ENCODE measurements at places on chromosomes 3 and 15.

DNA sequence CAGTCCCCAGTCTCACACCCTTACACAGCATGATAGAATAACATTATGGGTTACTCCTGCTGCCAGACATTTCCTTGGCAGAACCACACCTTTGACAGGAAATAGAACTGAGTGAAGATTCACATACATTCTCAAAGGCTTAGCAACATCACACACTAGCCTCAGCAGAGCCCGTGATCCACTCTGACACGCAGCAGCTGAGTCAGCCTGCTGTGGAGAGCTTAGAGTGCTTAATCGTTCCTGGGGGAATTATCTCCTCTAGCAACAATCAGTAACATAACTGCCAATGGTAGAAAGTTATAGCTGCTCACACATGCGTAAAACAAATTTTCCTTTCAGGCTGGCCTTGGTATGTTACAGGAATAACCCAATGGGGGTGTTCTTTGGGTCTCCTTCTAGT lies 382.1 kb downstream of the GAP43 start:
- no peak for DNase-seq

DNA sequence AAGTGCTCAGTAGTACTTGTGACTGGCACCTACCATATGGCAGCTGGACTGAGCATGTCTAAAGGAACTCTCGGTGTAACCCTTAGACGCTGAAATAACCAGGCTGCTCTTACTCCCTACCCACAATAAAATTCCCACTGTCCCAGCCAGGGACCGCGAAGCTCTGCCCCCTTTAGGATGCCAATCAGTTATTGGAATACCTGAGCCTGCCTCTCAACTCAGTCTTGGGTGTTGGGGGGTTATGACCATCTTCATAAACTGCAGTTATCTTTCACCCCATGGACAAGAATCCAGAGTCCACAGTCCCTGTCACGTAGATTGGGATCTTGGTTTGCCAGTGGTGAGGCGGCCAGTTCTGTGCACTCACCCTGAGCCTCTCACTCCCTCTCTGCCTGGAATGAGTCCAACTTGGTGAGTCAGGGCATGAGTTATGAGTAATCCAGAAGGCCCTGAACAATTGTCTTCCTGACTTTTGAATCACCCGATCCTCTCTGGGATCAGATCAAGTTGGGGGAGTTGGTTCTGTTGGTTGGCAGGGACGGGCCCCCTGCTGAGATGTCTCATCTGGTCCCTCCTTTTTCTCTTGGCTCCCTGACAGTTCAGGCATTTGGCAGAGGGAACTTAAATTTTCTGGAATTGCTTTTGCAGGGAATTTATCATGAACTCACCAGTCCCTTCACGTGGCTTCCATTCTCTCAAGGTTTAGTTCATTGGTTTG lies 120.1 kb upstream of the UBE2E1 start:
- no peak for DNase-seq

DNA sequence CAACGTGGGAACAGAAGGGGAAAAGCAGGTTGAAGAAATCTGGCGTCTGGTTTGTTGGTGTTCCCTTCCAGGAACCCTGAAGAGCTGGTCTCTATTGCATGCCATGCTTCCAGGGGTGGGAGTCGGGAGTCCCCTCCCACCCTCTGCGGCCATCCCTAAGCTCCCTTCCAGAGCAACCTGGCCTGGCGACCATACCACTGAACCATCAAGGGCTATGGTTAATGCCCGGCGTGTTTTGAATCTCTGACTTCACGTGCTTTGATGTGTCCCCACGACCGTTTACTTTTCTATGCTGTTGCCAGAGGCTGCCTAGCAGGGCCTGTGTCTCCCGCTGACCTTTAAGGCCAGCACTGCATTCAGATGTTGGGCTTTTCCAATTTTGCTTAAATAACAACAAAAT lies 696 bp upstream of the SNRK start:
- DNase-seq, result no peak

DNA sequence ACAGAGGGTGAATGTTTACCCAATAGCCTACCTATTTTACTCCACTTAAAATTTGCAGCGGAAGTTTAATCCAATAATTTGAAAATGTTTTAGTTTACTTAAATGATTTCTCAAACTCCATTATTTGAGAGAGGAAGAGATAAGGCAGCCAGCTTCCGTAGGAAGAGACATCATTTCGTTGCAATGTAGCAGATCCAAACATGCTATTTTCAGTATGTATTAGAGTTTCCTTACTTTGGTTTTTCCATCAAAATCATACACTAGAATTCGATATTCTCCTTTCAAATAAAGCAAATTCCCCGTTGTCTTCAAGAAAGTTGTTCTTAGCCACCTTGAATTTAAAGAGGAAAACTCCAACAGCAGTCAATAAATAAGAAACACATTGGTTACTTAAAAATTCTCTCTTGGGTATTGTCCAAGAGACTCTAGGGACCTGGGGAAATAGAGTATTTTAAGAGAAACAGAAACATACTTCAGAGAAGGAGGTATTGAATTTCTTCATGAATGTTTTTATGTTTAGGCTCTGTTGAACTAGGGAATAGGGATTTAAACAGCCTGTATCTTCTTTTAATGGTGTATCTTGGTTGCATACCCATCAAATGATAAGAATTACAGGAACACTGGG lies 324.5 kb upstream of the GBE1 start:
- DNase-seq, result no peak

DNA sequence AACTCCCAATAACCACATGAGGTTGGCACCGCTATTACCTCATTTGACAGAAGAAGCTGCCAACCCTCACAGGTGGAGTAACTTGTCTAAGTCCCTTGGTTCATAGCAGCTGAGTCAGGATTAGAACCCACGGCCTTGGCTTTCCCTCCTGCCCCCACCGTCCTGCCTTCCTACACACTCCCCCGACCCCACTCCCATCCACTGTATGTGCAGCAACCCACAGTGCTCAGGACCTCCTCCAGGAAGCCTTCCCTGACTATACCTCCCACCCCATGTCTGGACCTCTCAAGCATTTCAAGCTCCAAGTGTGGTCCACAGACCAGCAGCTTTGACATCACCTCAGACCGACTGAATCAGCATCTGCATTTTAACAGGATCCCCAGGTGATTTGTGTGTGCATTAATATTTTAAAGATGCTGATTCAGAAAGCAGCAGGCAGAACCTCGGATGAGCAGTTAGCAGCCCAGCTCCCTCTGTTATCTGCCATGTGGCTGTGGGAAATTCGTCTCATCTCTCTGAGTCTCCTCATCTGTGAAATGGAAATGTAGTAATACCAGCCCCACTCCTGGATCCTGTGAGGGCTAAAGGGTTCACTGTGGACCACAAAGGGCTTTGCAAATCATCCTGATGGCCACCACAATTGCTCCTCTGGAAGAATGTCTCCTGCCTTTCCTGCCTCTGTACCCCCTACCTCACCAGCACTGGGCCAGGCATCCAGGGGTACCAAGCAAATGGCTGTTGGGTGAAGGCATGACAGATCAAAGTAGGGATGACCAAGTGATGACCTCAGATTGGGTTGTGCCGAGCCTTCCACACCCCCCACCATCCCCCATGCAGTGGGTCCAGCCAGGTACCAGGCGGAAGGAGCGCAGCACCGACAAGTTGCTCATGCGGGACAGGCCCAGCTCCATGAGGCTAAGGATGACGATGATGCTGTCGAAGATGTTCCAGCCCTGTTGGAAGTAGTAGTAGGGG lies 62.7 kb downstream of the SCN5A start:
- no peak for DNase-seq

GRCh38 chr3:165839296-165840076 lies 2.3 kb upstream of the BCHE start:
- no peak for DNase-seq

GRCh38 chr3:111596328-111596727 lies 1.2 kb upstream of the ZBED2 start:
- no peak for DNase-seq

DNA sequence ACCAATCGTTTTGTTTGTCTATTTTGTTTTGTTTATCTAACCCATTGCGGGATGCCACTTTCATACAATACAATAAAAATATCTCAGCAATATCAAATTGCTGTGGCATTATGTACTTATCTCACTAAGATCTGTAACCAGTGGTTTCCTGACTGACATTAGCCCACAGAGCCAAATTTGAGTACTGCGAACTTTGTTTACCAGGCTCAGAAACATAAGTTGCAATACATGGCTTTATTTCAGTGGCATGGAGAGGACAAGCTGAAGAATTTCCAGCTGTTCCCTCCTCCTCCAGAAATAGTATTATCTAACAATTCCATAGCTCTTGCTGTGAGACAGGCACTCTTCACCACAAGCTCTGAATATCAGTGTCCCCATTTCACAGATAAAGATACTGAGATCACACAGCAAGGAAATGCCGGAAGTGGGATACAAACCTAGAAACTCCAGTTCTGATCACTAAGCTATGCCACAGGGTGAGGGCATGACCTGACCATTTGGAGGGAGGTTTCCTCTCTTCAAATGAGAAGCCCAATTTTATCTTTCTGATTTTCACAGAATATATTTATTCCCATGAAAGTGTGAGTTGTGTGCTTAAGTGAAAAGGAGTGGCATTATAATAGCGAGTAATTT lies 469.9 kb upstream of the CBLB start:
- DNase-seq, result peak; percentile 9

All from common myeloid progenitor, CD34-positive (primary cell).